Stimulated activated CD8-positive, alpha-beta memory T cell treated with anti-CD3 and anti-CD28 coated beads, Interleukin-15, amount 100 ng/mL, for 4 hours (primary cell): ENCODE measurements at places on chromosomes 16 and 17.

GRCh38 chr17:1552932-1553331 lies 9.7 kb downstream of the PITPNA start:
- no peak for DNase-seq

GRCh38 chr17:62712171-62712581 lies 84.7 kb downstream of the MRC2 start:
- DNase-seq, result no peak

- no peak for DNase-seq
Observed at GRCh38 chr16:72422308-72422897, 250.4 kb upstream of the PMFBP1 start.

- no peak for DNase-seq
Observed at GRCh38 chr16:49731911-49732310, 124.0 kb downstream of the ZNF423 start.
